ENCODE measurements at places on chromosomes 3 and 15.

DNA sequence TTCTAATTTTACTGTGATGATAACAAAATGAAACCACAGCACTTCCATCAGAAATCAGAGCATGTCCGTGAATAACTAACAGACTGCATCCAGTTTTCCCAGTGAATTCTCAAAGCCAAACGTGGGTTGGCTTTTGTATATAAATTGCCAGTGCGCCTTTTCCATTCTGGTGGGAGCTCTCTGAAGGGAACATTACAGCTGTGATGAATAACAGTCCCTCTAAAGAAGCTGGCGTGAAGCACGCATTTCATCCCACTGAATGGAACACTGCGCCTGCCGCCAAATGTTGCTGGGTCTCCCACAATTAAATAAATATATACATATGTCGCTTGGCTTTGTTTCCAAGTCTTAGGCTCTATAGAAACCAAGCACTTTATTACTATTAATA is 113.0 kb upstream of the PFN2 start:
- DNase-seq: no peak

DNA sequence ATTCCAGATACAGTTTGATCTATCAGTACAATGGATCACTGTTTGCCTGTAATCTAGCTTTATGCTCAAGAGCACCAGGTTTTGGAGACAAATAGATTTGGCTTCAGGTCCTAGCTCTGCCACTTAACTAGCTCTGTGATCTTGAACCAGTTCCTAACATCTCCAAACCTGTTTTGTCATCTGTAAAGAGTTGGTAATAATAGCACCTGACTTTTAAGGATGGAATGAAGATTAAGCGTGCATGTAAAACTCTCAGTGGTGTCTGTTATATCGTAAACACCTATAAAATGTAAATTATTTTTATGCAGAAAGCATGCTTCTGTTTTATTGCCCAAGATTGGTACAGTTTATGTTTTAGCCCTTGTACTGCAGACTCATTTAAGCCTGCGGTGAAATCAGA is 36.5 kb downstream of the ZFAND6 start:
- no peak for DNase-seq

- DNase-seq: no peak
These were observed 7.4 kb downstream of the MESD start for GRCh38 chr15:80982205-80982604.

- DNase-seq: peak; percentile 79
These were observed 120.9 kb upstream of the ZBED2 start for GRCh38 chr3:111715911-111716523.

DNA sequence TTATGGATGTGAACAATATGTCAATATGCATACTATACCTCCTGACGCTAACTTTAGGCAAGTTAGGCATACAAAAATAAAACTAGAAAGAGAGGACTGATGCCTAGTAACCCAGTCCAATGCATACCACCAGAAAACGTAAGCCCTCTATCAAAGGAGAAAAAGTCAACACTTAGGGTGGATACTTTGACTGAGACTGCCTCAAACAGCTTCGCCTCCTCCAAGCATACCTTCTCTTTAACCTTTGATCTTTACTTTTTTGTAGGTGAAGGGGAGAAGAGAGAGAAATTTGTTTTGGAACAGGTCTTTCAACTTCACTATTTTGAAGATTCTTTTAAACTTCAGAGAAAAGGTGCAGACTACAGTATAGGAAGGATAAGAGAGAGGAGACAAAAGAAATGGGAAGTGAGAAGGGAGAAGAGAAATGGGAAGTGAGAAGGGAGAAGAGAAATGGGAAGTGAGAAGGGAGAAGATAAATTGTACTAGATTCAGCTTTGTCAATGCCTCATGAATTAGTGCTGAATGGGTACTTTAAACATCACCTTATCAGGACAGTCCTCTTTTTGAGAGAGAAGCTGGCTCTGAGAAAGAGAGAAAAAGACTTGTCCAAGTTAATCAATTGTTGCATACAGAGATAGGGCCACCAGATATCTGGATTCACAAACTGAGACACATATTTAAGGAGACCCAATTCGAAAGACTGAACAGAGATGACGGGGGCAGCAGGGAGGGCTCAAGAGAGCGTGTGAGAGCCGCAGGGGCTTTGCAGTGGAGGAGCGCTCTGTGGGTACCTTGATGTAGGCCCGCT is 1.0 kb downstream of the P3H2 start:
- no peak for DNase-seq

- no peak for DNase-seq
These were observed 25.0 kb downstream of the H1-8 start for GRCh38 chr3:129567939-129568338.

GRCh38 chr3:23455084-23455483 is 252.0 kb downstream of the UBE2E2 start:
- DNase-seq: peak; percentile 17

DNA sequence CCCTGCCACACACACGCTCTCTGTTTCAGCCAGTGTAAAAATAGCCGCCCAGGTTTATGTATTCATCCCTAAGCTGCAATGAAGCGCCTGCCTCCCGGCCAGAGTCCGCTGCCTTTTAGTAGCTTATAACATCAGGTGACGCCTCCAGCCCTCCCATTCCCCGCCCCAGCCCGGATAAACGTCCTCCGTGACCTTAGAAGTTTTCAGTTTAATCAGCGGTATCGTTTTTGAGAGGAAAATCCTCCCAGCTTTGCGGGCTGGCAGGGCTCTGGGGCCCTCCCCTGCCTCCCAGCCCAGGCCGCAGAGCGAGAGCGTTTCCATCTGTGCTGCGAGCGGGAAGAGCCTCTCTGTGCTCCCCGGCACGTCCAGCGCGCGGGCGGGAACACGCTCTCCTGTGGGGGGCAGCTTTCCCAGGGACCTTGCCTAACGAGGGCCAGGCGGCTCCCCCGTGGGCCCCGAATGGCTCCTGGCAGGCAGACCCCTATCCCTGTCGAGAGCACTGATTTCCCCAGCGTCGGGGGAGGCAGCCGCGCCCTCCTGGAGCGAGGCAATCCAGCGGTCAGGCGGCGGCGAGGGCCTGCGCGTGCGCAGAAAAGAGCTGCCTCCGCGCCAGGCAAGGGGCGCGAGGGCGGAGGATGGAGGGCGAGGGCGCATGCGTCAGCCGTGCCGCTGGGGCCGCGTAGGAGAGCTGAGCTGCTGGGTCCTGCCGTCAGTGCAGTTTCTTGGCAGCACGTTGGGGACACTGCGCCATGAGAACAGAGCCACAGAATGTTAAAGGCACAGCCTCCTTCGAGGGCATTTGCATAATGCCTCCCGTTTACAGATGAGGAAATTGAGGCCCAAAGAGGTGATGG is 71.1 kb downstream of the CCNL1 start:
- peak; percentile 98 for DNase-seq

- no peak for DNase-seq
These were observed 95.0 kb downstream of the VGLL4 start for GRCh38 chr3:11548721-11549131.

DNA sequence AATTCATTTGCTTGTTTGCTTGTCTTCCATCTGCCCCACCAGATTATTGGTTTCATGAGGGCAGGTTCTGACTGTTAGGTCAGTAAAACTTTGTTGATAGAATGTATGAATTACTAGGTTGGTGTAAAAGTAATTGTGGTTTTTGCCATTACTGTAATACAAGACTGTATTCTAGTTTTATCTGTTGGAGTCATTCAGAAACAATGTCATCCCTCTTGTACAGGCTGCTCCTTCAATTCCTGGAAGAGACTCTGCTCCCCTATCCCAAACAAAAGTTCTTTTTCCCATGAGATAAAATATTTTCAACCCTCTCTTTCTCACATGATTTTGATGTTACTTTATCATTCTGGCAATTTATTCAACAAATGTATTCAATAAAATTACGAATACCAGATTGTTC is 115.0 kb downstream of the CHST2 start:
- DNase-seq: no peak
